ENCODE measurements at places on chromosomes 6 and 20.

GRCh38 chr6:10398446-10399218 lies 16.2 kb downstream of the TFAP2A start:
- DNase-seq = no peak

DNA sequence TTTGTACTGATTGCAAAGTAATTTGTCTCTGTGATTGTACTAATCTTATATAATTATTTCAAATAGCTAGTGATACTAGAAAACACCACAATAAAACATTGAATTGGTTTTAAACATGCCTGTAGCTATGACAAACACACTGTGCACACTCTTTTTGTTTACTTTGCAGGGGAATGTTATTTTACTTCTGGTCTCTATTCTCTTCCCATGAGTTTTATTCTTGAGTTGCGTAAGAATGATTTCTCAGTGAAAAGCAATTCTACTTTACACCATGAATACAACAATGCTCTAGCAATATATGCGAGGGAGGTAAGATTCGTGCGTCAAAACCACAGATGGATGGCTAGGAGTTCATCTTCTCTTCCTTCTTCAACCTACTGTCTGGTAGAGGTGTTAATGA lies 68.4 kb upstream of the PHACTR1 start:
- DNase-seq = no peak

DNA sequence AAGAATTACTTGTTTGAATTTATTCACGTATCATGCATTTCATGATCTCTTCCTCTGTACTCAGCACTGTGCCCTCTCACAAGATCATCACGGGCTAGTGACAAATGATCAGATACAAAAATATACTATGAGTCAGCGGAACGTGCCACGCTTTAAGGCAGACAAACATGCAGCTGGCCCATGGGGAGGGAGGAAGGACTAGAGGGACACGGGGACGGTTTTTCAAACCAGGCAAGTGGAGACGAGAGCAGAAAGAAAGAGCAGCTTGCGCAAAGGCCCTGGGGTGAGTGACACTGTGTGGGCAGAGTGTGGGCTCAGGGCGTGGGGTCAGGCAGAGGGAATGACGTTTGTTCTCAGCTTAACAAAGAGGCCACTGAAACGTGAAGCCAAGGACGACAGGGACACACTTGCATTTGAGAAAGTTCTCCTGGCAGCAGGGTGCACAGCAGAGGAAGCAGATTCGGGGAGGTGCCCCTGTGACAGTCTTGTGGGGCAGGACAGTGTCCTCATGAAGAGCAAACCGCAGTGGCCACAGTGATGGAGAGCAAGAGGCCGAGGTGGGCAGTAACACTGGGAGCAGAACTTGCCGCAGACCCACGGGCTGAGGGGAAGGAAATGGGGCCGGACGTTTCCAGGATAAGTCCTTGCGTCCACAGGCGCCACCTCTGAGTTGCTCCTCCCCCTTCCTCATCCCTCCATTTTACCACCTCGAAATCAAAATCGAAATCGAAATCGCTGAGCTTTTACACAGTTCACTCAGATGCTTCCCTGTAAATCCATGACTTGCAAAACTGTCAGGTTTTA lies 6.9 kb upstream of the RPS6KA2 start:
- DNase-seq = no peak

- no peak for DNase-seq
Measured at GRCh38 chr6:186340-186965, 105.8 kb upstream of the DUSP22 start.
